NCI-H510A (cell line): ENCODE measurements at places on chromosomes 5 and 9.

DNA sequence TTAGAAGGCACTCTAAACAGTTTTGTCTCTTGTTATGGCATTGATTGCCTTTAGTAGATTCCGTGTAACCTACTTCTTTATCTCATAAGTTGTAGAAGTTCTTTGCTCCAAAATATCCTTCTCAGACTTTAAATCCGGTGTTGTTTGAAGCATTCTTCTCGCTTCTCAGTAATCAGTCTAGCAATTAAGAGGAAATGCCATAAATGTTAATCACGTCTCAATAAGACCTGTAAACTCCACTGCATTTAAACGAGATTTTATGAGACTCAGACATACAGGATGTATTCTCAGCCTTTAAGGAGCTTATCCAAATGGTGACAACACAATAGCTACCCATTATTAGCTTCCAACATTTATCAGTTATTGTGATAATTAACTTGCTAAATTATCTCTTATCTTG, 7.7 kb upstream of the C5 start:
- DNase-seq = no peak

- DNase-seq = no peak
Observed at GRCh38 chr9:89666364-89666763, 61.6 kb downstream of the GADD45G start.

DNA sequence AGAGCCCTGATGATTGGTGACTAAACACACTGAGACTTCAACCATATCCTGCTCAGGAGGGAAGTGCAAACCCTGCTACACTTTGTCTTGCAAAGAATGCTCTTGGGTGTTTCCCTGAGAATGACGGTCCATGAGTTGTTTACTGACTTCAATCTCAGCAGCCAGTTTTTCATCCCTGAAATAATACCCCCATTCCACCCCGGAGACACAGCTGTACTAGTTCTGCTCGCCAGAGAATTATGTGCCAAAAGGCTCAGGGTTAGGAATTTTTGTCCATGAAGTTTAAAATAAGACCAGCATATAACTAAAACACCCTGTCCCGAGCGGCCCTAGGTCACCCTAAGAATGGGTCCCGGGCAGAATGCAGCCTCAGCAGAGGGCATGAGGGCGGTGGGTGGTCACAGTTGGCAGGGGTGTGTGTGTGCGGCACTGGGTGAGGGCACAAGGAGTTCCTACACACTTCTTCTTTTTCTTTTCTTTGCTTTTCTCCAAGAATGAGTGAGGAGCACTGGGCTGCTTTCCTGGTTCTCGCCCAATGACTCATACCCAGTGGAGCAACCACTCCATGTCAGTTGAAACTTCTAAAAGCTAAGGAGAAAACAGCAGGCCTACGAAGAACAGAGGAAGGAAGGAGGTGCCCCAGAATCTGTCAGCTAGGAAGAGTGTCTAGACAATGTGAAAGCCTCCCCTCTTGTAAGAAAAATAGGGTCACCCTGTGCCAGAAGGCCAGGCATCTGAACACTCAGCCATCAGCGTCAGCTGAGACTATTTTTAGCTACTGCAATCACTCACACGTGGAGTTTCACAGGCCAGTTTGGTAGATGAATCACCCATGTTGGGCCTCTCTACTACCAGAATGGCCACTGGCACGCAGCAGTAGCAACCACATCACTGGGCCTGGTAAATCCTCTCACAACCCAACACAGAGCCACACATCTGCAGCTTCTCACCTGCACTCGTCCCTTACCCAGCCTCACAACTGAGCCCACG, 105.9 kb downstream of the DPYSL3 start:
- DNase-seq = no peak

- DNase-seq = no peak
Observed at GRCh38 chr9:111068383-111068730, 30.1 kb upstream of the LPAR1 start.

GRCh38 chr9:124163760-124164255, 93.9 kb upstream of the NEK6 start:
- DNase-seq = no peak

DNA sequence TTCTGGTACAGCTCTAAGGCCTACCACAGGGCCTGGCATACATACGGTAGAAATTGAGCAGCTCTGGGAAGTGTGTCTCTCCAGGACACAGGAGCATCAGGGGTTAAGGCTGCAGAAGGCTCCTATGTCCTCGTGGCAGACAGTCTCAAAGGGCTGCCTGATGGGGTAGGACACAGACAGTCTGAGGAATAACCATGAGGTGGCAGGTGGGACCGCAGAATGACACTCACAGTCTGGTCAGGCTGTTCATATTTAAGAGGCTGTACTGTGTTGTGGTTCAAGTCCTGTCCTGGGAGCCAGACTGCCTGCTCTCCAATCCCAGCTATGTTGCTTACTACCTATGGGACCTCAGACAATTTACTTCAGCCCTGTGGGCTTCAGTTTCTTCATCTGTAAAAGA, 217.1 kb downstream of the TRIM32 start:
- no peak for DNase-seq

- DNase-seq = peak; percentile 54
Observed at GRCh38 chr9:33161589-33162132, 5.5 kb downstream of the B4GALT1 start.

DNA sequence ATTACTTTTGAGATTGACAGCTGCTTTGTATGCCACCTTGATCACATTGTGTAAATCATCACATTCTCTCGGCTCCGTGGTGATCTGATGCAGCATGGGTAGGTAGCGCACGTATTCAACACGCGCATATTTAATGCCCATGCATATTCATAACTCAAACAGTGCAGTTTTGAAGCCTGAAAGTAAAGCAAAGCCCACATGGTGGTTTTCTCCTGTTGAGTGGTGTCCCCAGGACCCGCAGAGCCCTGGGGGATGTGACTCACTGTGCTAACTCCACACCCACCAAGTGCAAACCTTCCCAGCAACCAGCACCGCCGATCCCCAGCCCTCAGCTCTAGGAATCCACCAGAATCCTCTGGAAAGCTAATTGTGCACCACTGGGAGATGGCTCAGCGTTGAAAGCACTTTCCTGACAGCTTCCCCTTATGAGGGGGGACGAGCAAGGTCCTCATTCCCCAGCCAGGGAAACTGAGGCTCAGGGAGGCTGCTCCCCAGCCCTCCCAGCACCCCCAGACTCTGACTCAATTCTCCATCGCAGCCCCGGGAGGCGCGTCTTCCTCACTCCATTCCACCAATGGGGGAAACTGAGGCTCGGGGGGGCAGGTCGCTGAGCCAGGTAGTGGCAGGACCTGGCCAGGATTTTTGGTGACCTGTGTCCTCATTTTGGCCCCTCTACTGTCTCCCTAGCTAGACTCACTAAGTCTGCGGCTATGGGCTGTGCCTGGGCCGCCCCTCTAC, 46.4 kb downstream of the SARDH start:
- DNase-seq = no peak

DNA sequence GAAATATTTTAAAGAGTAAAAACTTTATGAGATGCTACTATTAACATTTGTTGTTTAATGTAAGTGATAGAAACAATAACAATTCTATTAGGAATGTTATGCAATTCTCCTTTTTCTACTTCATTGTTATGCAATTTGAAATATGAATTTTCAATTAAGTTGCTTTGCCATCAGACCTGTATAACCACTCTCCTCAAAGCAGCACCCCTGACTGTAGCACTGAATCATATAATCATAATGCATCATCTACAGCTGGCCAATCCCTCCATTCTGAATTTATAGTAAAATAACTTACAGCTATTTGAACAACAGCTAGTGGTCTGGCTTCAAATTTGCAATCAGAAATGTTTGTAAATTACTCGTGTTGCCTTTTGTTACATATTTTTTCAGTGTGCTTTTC, 29.2 kb downstream of the FBXO4 start:
- no peak for DNase-seq

- DNase-seq = no peak
Observed at GRCh38 chr5:131193106-131193505, 22.4 kb downstream of the LYRM7 start.

DNA sequence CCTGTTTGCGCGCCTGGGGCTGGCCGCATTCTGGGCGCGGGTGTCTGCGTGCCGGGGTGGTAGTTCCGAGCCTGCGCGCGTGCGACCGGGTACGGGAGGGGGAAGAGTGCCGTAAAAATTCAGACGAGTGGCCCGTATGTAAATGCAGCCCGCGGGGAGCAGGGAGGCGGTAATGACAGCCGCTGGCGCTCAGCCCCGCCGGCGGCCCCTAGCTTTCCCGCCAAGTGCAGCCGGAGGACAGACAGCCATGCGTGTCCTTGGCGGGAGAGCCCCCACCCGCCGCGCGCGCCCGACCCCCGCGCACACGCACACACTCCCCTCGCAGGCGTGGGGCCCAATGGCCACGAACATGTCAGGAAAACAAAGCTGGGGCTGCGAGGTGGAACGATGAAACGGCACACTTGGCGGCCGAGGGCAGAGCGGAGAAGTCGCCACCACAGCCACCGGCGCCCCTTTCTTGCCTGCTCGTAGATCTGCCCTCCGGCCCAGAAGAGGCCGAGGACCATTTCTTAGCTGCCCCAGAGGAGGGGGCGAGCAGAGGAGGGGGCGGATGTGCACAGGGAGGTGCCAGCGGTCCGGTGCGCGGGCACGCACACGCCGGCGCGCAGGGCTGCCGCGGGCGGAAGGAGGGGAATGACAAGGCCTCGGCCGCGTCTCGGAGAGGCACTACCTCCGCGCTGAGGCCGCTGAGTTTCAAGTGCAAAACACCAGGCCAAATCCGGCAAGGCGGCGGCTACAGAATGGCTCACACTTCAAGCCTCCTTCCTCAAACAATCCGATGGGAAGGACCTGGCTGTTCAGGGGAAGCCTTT, 208.4 kb downstream of the MEF2C start:
- peak; percentile 41 for DNase-seq
